Activated naive CD8-positive, alpha-beta T cell treated with anti-CD3 and anti-CD28 coated beads, Interleukin-2, amount 10 ng/mL, durations not matched to agents 7 days and 5 days (primary cell): ENCODE measurements at places on chromosomes 4 and X. TPM values are rescaled to one million over a fixed set of nuclear protein-coding genes. Genes with fewer than 3 reads are reported as not detected.

DNA sequence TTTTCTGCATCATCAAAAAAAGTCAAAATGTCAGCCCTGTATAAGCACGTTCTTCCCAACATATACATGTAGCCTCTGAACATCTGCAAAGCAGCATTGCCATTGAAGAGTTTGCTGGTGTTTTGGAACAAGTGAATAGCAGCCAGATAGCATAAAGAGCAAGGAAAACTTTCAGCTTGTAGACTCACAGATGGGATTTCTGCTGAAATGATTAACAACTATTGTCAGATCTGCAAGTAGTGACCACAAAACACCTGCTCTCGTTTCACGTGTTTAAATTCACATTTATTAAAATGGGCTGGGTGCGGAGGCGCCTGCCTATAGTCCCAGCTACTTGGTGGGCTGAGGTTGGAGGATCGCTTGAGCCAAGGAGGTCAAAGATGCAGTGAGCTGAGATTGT is 123.7 kb downstream of the SPRY1 start:
- no peak for DNase-seq

- no peak for DNase-seq
Observed at GRCh38 chr4:42399393-42399792, 2.1 kb downstream of the SHISA3 start.

DNA sequence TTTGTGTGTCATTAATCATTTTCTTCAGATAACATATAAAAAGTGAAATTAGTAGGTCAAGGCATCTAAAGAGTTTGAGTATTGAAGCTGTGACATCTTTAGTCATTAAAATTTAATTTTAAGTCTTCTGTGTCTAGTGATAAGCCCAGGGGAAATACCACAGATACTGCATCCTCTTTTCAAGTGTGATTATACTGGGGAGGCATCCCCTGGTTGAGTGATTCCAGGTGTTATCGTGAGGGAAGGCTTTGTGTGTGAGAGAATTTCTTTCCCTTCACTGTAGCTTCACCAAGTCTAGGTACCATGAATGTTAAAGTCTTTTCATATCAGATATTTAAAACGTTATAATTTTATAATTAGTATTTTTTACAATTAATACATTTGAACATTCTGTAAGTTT is 193.4 kb downstream of the FRAS1 start:
- no peak for DNase-seq

DNA sequence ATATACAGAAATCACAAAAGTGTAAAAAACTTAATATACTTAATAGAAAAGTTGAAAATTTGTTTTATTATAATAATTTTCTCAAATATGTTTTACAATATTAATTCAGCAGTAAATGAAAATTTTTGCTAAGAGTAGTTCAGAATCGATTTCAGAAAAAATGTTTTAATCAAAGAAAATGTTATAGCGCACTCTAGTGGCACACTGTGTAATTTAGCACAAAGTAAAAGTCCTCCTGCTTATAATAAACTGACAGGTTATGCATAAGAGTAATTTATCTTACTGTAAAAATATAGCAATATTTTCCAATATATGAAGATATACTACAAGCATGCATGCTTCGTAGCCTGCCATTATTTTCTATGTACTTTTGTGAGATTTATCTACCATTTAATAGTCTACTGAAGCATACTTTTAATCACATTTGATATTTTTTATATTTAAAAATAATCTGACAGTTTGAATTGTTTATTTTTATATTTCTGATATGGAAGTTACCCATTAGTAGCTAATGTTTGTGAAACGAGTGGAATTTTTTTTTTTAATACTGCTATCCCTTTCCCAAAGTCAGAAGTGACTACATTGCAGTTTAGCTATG is 217.9 kb upstream of the KLHL4 start:
- DNase-seq, result no peak

- DNase-seq, result no peak
Observed at GRCh38 chr4:175805846-175806245, 6.2 kb downstream of the GPM6A start.

- DNase-seq, result no peak
Observed at GRCh38 chrX:16826207-16826606, 39.9 kb downstream of the TXLNG start.

DNA sequence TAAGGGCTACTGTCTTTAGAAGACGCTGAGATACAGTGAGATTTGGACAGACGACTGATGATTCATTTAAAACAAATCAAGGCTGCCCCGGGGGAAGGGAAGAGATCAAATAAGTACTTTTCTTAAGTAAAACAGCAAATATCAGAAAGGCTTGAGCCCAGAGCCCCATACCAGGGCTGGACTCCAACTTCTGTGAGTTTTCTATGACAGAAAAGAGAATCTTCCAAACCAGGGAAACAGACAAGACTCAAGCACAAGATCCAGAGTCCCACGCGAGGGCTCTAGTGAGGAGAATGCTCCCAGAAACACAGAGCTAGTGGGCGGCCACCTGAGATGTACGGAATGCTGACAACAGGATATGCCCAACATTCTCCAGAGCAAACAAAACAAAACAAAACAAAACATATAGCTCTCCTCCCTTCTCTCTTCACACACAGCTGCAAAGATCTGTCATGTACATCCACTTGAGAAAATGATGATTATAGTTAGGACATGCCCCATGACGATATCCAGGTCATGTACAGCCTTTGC is 13.1 kb downstream of the ACSL1 start:
- DNase-seq, result no peak

- DNase-seq, result no peak
Observed at GRCh38 chr4:30630431-30630830, 89.7 kb upstream of the PCDH7 start.

GRCh38 chr4:153064571-153064970 is 128.4 kb downstream of the FHDC1 start:
- no peak for DNase-seq

- no peak for DNase-seq
Observed at GRCh38 chr4:2322841-2323240, 60.9 kb upstream of the MXD4 start.

GRCh38 chr4:184347251-184348239 is 126.8 kb downstream of the IRF2 start:
- DNase-seq, result no peak

DNA sequence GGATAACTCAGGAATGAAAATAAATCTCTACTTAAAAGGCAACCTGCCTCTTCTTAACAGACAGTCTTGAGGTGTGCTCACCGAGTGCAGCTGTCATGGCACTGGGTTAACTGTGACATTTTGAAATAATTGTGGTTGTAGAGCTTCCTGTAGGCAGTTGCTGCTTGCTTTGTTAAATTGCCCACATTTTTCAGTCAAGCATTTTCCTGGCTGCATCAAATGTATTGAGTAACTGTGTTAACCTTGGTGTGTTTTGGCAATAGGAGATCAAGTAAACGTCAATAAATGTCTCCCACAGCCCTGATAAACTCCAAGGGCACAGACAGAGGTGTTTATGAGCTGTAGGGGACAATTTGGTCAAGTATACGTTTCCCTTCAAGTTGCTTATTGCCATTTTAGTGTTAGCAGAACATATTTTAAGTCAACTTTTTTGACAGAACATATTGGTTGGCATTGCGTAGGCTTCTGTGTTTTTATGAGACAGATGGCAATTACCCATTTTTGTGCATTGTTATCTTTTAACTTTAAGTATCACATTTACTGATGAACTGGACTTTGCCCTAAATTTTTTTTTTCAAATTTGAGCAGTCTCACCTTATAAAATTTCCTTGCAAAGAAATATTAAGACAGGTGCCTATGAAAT is 527.4 kb downstream of the C4orf33 start:
- DNase-seq, result no peak

- no peak for DNase-seq
Observed at GRCh38 chr4:149690726-149691125, 124.9 kb downstream of the IQCM start.

- peak; percentile 8 for DNase-seq
Observed at GRCh38 chr4:2343476-2343875, 75.0 kb downstream of the ZFYVE28 start.

DNA sequence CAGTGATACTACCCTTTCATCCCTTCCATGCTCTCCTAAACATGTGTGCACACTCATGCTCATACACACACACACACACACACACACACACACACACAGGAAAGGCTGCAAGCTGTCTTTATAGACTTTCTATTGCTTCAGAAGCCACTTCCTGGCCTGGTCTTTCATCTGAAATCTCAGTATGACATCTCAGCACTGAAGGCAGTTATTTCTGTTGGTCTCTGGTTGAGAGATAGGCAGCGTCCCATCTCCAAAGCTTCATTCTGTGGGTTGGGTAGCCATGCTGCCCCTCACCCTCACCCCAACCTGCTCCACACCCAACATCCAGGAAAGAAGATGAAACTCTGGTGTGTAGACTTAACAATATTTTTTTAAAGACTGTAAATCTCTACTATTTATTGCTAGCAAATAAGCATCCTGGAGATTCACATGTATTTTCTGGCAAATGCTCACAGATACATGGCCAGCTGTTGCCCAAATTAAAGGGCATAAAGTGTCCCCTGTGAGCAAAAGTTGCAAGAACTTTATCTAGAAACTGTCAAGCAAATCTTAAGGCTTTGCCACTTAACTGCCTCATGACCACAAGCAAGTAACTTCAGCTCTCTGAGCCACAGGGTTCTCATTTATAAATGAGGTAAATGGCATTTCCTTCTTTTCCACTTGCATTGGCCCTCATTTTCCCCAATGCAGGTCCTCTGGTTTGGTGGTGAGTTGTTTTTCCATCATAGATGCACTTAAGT is 189.8 kb upstream of the AFF2 start:
- peak; percentile 37 for DNase-seq

DNA sequence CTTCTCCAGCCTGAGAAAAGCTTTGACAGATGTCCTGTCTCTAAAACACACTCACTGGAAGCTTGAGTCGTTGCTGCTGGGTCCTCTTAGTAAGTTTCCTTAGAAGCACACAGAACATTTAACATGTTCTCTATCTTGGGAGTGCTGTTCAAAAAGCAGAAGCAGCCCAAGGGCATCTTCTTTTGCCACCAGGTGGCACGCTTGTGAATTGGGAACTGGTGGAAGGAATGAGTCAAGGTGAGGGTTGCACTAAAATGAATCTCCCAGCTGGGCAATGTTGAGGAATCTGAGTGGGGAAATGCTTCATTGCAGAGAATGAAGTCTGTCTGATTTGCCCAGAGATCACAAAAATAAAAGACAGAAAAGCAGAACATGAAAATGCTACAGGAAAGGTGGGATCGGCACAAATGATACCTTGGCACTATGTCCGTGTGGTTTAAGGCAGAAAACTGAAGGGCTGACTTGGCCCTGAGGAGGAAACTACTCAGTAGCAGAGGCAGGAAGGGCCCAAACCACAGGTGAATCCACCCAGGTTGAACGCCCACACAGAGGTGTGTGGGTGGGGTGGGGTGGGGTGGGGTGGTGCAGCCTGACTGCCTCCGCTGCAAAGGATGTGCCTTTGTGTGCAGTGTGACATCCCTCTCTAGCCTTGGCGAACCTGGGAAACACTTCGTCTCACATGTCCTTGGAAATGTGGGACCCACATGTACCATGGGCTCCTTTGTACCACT is 26.0 kb downstream of the KIT start:
- DNase-seq, result peak; percentile 32

GRCh38 chr4:34046580-34046979 is 2197.7 kb downstream of the ARAP2 start:
- DNase-seq, result no peak

DNA sequence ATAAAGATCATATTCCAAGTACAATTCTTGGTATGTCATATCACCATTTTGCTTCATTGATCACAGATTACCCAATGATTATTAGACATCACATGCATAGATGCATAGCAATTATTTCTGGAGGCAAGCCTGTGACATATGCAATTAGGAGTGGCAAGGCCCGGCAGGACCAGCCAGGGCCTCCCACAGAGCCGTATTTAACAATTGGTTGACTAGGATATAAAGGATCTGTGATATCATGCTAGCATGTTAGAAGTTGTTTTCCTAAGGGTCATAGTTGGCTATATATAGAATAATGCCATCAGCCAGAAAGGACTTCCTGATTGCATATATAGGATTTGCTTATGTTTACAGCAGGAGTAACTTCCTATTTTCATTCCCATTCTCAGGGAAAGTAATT is 103.5 kb upstream of the OTUD4 start:
- DNase-seq, result no peak

DNA sequence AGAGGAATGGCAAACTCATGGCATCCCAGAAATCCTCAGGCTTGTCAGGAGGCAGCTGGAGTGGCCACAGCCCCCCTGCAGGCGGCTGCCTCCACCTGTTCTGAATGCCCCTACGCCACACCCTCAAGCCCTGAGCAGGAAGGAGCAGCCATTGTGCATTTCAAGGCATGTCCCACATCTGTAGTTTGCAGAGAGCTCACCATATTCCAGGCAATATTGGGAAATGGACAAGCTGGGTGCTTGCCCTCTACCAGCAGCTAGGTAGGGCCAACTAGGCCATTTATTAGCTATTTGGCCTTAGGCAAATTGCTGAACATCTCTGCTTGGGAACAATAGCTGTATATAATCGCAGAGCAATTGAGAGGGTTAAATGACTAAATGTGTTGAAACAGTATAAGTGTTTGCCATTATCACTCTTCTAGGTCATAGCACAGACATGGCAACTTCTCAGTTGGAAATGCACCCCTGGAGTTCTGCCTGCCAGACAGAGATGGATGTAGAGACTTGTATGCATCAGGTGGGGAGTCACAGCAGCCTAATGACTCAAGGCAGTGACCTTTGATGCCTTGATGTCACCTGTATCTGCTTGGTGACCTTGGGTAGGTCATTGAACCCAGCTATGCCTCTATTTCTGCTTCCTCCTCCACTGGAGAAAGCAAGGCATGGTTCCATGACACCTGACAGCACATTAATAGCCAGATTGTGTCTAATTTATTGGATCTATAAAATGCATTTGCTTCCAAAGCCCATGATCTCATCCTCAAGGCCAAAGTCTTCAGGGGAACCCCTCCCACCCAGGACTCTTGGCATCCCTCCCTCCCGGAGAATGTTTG is 52.8 kb downstream of the FHDC1 start:
- no peak for DNase-seq

GRCh38 chr4:13492747-13493146 is 8.6 kb upstream of the RAB28 start:
- no peak for DNase-seq

GRCh38 chr4:31083456-31083855 is 363.3 kb downstream of the PCDH7 start:
- no peak for DNase-seq

SCML2 gene
- total RNA-seq, result 1.8 TPM

ODAM gene
- total RNA-seq, result not detected

CLGN gene
- total RNA-seq, result not detected

ZBED1 gene
- total RNA-seq, result 37.0 TPM

FGF16 gene
- total RNA-seq, result not detected

MAGEC3 gene
- total RNA-seq, result not detected

MAGEB1 gene
- total RNA-seq, result not detected

NALF2 gene
- not detected for total RNA-seq

SH3RF1 gene
- total RNA-seq, result not detected

AKAP4 gene
- total RNA-seq, result not detected

TMPRSS11A gene
- not detected for total RNA-seq

BEX5 gene
- 4.3 TPM for total RNA-seq

HTN3 gene
- not detected for total RNA-seq

GAGE2A gene
- total RNA-seq, result not detected
